ENCODE measurements at places on chromosomes 5 and 9. TPM values are rescaled to one million over a fixed set of nuclear protein-coding genes. Genes with fewer than 3 reads are reported as not detected.

Gene RXRA
- polyA plus RNA-seq, result 1.9 TPM

Gene KCNV2
- polyA plus RNA-seq, result not detected

Gene ANGPTL2
- polyA plus RNA-seq, result not detected

Gene HCN1
- polyA plus RNA-seq, result not detected

- H3K36me3 ChIP-seq, result peaks cover 31% of the 10 kb centered on the region
- DNase-seq, result no peak
- H3K27me3 ChIP-seq, result no peaks in the 10 kb centered on the region
- H3K4me1 ChIP-seq, result peaks cover 6% of the 10 kb centered on the region
- H3K27ac ChIP-seq, result no peak overlapping the region
These were observed 57.9 kb downstream of the FAM78A start for GRCh38 chr9:131218370-131218769.

DNA sequence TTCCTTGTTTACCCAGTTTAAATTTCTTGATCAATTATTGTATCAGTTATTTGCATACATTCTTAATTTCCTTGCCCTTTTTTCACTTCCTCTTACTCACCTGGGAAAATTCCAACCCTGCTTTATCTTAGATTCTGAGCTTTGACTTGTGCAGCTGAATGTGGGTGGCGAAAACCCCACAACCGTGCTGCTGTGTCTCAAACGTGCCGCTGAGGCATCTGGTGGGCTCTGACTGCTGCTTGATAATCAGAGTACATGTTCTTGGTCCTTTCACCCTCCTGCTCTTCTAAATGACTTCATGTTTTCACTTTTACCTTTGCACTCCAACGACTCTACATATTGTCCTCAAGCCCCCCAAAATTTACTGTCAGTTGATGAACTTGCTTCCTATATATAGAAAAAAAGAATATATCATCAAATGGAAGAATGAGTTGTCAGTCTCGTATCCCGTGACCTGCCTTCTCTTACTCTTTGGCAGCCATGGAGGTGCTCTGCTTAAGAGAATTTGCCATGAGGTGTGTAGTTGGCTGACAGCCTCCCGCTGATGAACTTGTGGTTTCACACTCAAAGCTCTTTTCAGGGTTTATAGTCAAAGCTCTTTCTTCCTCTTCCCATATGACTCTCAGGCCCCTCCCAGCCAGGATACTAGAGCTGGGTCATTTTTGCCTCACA lies 14.0 kb upstream of the JAK2 start:
- no peak overlapping the region for H3K27ac ChIP-seq
- H3K4me3 ChIP-seq, result no peak overlapping the region
- H3K27me3 ChIP-seq, result no peaks in the 10 kb centered on the region
- no peaks in the 10 kb centered on the region for H3K36me3 ChIP-seq
- H3K4me1 ChIP-seq, result no peaks in the 10 kb centered on the region

DNA sequence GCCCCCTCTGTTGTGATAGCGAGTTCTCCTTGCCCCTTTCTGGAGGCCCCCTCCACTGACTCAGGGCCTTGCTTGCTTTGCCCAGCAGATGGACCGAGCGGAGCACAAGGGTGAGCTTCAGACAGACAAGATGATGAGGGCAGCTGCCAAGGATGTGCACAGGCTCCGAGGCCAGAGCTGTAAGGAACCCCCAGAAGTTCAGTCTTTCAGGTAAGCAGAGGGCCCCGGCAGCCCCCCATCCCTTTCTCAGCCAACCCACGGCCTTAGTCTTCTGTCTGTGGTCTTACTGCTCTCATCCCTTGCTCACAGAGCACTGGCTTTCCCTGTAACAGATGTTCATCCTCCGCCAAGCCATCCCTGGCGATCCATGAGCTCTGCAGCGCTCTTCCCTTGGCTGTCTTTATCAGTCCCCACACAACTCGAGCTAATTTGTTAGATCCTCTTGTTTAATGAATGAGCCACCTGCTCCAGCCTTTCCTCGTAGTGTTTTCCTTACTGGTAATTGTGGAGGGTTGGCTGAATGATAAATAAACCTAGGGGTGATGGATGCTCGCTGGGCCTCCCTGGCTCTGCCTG lies 18.4 kb upstream of the RARS1 start:
- no peaks in the 10 kb centered on the region for H3K4me1 ChIP-seq
- H3K36me3 ChIP-seq, result no peaks in the 10 kb centered on the region
- no peaks in the 10 kb centered on the region for H3K27me3 ChIP-seq
- no peak for DNase-seq
- no peak overlapping the region for H3K4me3 ChIP-seq

GRCh38 chr9:111349766-111350165 lies 19.7 kb upstream of the OR2K2 start:
- DNase-seq, result no peak
- no peak overlapping the region for H3K4me3 ChIP-seq
- H3K4me1 ChIP-seq, result no peaks in the 10 kb centered on the region

Measured in immature natural killer cell (primary cell).